Activated CD4-positive, alpha-beta memory T cell treated with anti-CD3 and anti-CD28 coated beads, Interleukin-2, amount 10 ng/mL, durations not matched to agents 7 days and 5 days (primary cell): ENCODE measurements at places on chromosomes 2 and 18. TPM values are rescaled to one million over a fixed set of nuclear protein-coding genes. Genes with fewer than 3 reads are reported as not detected.
A peak's percentile ranks its signal among the peaks of the same experiment; 100 is the strongest.

GRCh38 chr2:145119225-145119624, 599.3 kb upstream of the ZEB2 start:
- no peaks in the 10 kb centered on the region for H3K27me3 ChIP-seq
- H3K27ac ChIP-seq, result no peak overlapping the region
- H3K4me1 ChIP-seq, result no peaks in the 10 kb centered on the region
- H3K36me3 ChIP-seq, result no peaks in the 10 kb centered on the region
- no peak overlapping the region for H3K4me3 ChIP-seq
- no peak for DNase-seq

GRCh38 chr2:195021711-195022507, 635.1 kb upstream of the SLC39A10 start:
- peaks cover 4% of the 10 kb centered on the region for H3K27me3 ChIP-seq
- no peak overlapping the region for H3K27ac ChIP-seq
- H3K4me3 ChIP-seq, result no peak overlapping the region
- no peak for DNase-seq

Gene CARF
- 12.3 TPM for total RNA-seq

Gene CD207
- not detected for total RNA-seq

DNA sequence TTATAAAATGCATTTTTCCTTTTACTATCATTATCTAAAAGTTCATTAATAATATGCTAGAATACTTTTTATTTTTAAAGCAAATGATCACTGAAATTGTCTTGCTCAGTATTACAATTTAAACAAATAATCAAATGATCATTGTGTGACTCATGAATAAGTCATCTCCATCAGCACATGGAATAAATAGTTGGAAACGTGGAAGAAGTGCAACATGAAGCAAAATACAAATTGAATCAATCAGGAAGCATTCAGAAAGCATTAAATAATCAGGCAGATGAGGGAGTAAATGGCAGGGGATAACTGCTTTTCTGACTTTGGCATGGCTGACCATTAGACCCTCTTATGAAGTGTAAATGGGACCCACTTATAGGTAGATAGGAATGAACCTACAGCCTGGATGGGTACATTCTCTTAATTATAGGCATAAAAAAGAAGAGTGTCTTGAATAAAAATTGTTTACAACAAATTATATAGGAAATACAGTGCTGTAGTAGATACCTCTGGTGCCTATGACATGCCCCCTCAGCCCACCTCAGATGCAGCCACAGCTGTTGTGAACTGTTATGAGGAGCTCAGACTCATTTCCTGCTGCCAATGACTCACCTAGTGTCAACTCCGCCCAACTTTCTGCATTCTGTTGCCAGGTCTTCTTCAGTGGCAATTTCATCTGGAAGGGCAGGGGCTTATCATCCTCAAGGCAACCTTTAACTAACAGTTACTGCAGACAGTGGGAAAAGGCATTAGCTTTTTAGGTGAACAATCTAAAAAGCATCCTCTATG, 936.0 kb downstream of the TRIB2 start:
- H3K4me3 ChIP-seq, result no peak overlapping the region
- H3K4me1 ChIP-seq, result no peaks in the 10 kb centered on the region
- no peak overlapping the region for H3K27ac ChIP-seq
- DNase-seq, result peak; percentile 16
- H3K27me3 ChIP-seq, result no peaks in the 10 kb centered on the region

Gene INO80D
- total RNA-seq, result 25.4 TPM

DNA sequence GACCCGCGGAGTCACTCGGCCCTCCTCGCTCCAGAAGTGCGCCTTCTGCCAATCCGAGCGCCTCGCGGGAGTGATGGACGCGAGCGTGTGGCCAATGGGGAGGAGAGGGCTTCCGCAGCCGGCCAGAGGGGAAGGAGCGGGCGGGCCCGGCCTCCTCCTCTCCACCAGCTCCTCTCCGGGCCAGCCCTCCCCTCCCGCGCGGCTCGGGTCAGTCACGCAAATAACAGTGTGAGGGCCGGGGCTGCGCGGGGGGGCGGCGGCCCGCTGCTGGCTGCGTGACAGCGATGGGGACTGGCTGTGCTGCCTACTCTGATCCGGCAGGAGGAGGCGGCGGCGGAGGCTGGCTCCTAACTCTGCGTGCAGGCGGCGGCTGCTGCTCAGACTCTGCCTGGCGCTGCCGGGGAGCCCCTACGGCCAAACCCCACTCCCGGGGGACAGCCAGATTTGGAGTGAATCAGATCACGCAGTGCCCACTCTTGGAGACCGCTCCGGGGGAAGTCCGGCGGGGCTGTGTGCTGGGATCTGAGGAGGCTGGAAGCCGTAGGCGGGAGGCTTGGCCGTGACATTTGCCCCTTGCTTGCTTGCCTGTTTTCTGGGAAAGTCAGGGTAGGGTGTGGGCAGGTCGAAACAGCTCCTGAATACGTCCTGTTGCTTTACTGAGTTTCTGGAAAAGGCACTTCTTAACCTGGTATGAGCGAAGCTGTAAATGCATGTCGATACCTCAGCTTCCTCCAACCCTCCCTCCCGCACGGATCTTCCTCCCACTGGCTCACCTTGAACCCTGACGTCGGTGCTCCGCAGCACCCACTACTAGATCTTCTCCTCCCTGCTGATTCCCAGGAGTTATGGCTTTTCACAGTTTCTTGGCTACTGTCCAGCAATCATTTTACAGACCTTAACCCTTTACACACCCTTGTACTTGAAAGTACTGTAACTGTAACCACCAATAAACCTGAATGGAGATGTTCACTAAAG, 97.9 kb upstream of the SERTAD2 start:
- H3K27ac ChIP-seq, result peak overlapping the region; percentile 94
- no peaks in the 10 kb centered on the region for H3K27me3 ChIP-seq
- H3K4me3 ChIP-seq, result peak overlapping the region; percentile 84
- no peaks in the 10 kb centered on the region for H3K36me3 ChIP-seq
- H3K4me1 ChIP-seq, result peaks cover 23% of the 10 kb centered on the region
- DNase-seq, result peak; percentile 41

DNA sequence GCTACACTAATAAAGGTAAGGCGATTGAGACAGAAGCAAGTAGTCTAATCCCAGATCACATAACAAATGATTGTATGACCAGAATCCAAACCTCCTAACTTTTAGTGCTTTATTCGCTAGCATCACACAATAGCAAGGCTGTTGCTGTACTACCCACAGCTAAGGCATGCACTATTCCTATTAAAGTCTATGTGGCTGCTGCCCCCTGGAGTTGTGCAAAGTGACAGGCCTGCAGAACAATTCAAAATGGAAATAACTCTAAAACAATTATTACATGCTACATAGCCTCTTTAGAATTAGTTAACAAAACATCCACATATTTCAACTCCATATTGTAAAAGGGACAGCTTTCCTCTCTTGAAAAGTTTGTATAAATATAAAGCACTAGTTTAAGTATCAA, 6.0 kb downstream of the ERBB4 start:
- H3K36me3 ChIP-seq, result no peaks in the 10 kb centered on the region
- no peak overlapping the region for H3K27ac ChIP-seq
- no peak overlapping the region for H3K4me3 ChIP-seq
- peaks cover 28% of the 10 kb centered on the region for H3K27me3 ChIP-seq

DNA sequence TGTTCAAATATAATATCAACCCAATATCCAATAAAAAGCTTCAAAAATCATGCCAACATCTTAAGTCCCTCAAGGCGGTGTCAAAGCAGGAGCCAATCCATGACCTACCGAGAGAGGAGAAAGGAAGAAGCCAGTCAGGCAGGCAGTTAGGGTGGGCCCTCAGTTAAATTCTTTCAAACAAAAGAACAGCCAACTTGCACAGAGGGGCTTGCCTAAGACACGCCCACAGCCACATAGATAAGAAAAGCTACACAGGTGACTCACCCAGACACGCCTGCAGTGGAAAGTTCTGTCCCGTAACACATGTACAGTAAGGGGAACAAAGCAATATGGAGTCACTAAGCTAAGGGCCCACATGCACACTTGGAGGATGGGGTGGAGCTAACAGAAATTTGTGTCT, 61.3 kb downstream of the SP110 start:
- no peak overlapping the region for H3K4me3 ChIP-seq
- no peaks in the 10 kb centered on the region for H3K27me3 ChIP-seq
- peaks cover 1% of the 10 kb centered on the region for H3K36me3 ChIP-seq
- H3K4me1 ChIP-seq, result peaks cover 2% of the 10 kb centered on the region

GRCh38 chr2:76197842-76198448, 487.2 kb upstream of the GCFC2 start:
- no peak overlapping the region for H3K4me3 ChIP-seq
- no peaks in the 10 kb centered on the region for H3K27me3 ChIP-seq
- DNase-seq, result peak; percentile 26
- H3K4me1 ChIP-seq, result no peaks in the 10 kb centered on the region
- no peak overlapping the region for H3K27ac ChIP-seq
- H3K36me3 ChIP-seq, result no peaks in the 10 kb centered on the region

DNA sequence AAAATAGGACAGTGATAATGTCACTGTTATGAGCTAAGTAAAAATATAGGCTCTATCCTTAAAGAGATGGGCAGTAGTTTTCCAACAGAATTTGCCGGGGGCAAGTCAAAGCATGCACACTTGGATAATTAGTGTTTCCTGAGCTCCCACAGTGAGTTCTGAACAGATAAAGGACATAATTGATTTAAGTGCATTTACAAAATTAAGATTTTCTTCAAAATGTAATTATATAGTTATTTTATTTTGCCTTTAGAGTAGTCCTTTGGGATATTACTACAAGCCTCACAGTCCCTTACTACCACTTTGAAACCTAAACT, 107.6 kb downstream of the RAPGEF4 start:
- no peak overlapping the region for H3K27ac ChIP-seq
- no peak for DNase-seq
- no peaks in the 10 kb centered on the region for H3K4me1 ChIP-seq
- H3K27me3 ChIP-seq, result peaks cover 13% of the 10 kb centered on the region
- no peaks in the 10 kb centered on the region for H3K36me3 ChIP-seq
- no peak overlapping the region for H3K4me3 ChIP-seq

- no peaks in the 10 kb centered on the region for H3K4me1 ChIP-seq
- no peak overlapping the region for H3K27ac ChIP-seq
- H3K27me3 ChIP-seq, result no peaks in the 10 kb centered on the region
- no peaks in the 10 kb centered on the region for H3K36me3 ChIP-seq
- H3K4me3 ChIP-seq, result no peak overlapping the region
These were observed 238.0 kb upstream of the SALL3 start for GRCh38 chr18:78741381-78742217.

GRCh38 chr2:85390941-85391669, 19.1 kb downstream of the CAPG start:
- H3K4me1 ChIP-seq, result peaks cover 10% of the 10 kb centered on the region
- H3K27me3 ChIP-seq, result no peaks in the 10 kb centered on the region
- no peak overlapping the region for H3K27ac ChIP-seq
- no peak overlapping the region for H3K4me3 ChIP-seq
- DNase-seq, result peak; percentile 77
- peaks cover 37% of the 10 kb centered on the region for H3K36me3 ChIP-seq

DNA sequence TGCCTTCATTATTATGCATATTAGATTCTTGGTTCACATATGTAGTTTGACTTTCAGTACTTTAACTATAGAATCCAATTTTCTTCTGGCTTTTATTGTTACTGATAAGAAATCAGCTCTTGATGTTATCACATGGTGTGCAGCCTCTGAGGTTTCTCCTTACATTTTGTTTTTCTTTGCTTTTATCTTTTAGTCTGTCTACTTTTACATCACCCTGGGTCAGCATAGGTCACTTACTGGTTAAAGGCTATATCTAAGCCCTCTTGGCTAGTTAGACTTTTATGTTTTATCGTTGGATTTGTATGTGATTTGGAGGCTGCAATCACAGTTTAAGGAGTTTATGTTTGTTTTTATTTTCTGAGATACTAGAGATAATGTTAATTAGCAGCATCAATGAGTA, 187.2 kb upstream of the NOL4 start:
- no peak overlapping the region for H3K4me3 ChIP-seq
- no peak for DNase-seq
- H3K27me3 ChIP-seq, result no peaks in the 10 kb centered on the region
- no peak overlapping the region for H3K27ac ChIP-seq
- no peaks in the 10 kb centered on the region for H3K36me3 ChIP-seq
- H3K4me1 ChIP-seq, result no peaks in the 10 kb centered on the region

Gene DTYMK
- total RNA-seq, result 54.8 TPM

- no peaks in the 10 kb centered on the region for H3K4me1 ChIP-seq
- H3K27ac ChIP-seq, result no peak overlapping the region
- peaks cover 3% of the 10 kb centered on the region for H3K27me3 ChIP-seq
- DNase-seq, result no peak
- H3K36me3 ChIP-seq, result no peaks in the 10 kb centered on the region
- no peak overlapping the region for H3K4me3 ChIP-seq
These were observed 92.2 kb upstream of the ASAP2 start for GRCh38 chr2:9114458-9114857.

DNA sequence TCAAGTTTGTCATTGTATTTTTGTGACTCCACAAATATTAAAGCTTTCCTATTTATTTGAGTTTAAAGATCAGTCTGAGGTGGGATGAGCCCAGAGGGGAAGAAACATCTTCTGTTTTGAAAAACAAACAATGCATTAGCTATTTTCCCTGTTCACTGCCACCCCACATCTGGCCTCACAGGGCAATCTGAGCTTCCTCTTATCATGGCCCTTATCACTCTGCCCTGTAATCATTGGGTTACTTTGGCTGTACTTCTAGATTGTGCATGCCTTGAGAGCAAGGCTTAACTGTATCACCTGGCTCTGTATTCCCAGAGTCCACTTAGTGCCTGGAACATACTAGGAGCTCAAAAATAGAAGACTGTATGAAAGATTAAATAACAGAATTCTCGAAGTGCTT, 241.6 kb upstream of the NT5C1B start:
- no peak overlapping the region for H3K4me3 ChIP-seq
- H3K36me3 ChIP-seq, result no peaks in the 10 kb centered on the region
- no peak for DNase-seq
- no peaks in the 10 kb centered on the region for H3K4me1 ChIP-seq
- H3K27ac ChIP-seq, result no peak overlapping the region

- H3K4me1 ChIP-seq, result no peaks in the 10 kb centered on the region
- DNase-seq, result no peak
- no peaks in the 10 kb centered on the region for H3K36me3 ChIP-seq
- H3K27ac ChIP-seq, result no peak overlapping the region
- H3K4me3 ChIP-seq, result no peak overlapping the region
These were observed 30.7 kb downstream of the COPS8 start for GRCh38 chr2:237116431-237116830.

DNA sequence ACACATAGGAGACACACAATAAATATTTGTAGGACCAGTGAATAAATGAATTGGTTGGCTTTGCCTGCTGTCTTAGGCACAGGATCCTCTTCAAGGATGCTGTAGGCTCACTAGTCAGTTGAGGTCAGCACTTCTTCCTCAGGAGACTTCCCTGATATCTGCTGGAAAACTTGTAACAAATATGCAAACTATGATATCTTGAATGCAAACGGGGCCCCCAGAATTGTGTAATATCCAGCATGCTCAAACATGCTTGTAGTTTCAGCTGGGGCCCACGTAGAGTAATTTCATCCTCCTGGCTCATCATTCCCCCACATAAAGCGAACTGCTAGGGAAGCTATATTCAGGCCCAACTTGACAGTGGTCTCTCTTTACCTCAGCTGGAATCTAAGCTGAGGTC, 43.6 kb downstream of the POLE4 start:
- no peak overlapping the region for H3K4me3 ChIP-seq
- no peaks in the 10 kb centered on the region for H3K4me1 ChIP-seq
- no peak for DNase-seq
- H3K36me3 ChIP-seq, result no peaks in the 10 kb centered on the region
- H3K27ac ChIP-seq, result no peak overlapping the region

Gene C2orf74
- total RNA-seq, result 10.2 TPM

Gene PLB1
- 1.2 TPM for total RNA-seq

Gene ROCK2
- total RNA-seq, result 22.6 TPM

Gene SFXN5
- 6.1 TPM for total RNA-seq
